ENCODE measurements at places on chromosomes 7 and 10.

DNA sequence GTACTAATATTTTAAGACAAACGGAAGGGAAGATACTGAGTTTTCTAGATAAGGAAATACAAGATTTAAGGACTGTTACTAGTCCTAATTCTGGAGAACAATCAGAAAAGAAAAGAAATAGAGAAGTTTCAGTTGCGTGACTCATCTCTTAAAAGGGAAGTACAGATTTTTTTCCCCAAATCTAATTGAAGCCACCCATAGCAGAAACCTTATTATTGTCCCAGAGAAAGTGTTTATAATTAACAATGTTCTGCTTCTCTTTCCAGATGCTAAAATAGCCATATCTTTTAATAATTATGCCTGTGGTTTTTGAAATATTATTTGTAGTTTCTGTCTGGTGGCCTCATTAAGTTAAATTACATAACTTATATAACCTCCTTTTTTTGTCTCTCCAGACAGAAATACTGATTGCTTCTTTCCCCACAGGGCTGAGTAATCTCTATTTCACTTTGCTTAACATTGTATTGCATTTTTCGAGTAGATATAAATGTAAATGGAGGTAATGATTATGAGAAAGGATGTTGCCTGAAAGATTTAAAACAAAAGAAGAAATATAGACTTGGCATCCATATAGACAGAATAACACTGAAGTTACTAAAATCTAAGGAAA is 240.7 kb upstream of the MBL2 start:
- DNase-seq: no peak

DNA sequence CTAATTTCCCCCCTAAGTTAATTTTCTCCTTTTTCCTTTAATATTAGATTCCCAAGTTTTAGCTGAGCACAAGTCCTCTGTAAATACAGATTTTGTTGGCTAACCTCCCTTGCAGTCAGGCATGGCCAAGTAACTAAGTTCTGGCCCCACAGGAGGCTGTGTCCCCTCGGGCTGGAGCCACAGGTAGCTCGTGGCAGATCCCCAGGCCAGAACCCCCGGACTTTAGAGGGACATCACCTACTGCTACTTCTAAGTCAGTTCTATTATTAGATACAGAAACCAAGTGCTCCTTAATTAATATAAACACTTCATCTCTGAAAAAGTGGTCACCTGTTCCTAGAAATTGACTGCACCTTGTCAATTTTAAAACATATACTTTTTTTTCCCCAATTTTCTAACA is 46.1 kb upstream of the NCAPG2 start:
- DNase-seq: no peak

DNA sequence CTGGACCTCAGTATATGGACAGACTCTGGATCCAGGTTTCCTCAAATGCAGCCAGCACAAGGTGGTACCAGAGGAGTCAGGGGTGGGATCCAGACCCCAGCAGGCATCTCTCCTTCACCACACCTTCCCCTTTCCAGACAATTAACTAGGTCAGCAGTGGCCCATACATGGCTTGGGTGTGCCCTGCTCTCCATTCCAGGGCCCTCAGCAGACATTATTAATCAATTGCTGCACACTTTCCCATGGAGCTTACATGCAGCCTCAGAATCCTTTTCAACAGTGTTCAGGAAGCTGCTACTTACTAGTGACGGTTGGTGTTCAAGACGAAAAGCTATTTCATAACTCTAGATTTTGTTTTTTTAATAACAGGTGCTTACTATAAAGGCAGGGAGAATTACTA is 6.0 kb downstream of the COL13A1 start:
- no peak for DNase-seq

GRCh38 chr7:11413901-11414300 is 418.1 kb downstream of the THSD7A start:
- no peak for DNase-seq

DNA sequence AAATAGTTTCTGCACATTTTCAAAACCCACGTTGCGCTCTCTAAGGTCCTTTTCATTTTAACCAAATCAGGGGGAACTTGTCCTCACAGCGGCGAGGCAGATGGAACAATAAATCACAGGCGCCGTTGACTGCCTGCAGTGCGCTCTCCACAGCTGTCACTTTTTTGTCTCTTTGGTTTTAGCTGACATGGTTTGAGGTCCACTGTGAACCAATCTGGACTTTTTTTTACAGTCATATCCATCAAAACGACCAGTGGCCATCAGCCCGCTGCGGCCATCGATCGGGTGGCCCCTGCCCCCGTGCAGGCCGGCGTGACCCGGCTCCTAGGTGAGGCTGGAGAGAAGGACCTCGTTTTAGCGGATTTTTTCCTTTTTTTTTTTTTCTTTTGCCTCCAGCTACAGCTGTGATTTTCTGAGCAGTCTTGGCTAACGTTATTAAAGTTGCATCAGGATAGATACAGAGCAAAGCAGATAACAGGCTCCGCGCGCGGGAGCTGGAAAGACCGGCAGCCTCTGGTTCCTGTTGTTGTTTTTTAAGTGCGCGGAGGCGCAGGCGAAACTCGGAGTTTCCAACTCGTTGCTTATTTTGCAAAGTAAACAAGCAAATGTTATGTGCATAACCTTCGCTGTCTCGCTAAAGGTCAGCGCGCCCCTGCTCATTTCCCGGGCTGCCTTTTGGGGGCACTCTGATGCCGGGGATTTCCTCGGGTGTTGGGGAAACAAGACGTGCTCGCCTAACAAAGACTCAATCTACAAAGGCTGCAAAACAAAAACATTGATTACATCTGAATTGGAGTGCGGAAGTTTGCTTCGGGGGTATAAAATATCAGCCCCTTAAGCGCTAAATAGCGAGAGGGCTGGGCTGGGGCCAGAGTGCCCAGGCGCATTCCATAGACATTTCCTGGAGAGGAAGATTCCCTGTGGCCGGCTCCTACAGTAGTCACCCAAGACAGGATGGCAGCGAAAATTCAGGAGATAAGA is 414.8 kb upstream of the MKI67 start:
- no peak for DNase-seq

GRCh38 chr10:131944412-131944811 is 37.3 kb downstream of the BNIP3 start:
- DNase-seq: no peak

- no peak for DNase-seq
Observed at GRCh38 chr7:133919810-133920209, 207.3 kb upstream of the LRGUK start.

GRCh38 chr7:66696774-66697191 is 43.8 kb upstream of the RABGEF1 start:
- DNase-seq: no peak

DNA sequence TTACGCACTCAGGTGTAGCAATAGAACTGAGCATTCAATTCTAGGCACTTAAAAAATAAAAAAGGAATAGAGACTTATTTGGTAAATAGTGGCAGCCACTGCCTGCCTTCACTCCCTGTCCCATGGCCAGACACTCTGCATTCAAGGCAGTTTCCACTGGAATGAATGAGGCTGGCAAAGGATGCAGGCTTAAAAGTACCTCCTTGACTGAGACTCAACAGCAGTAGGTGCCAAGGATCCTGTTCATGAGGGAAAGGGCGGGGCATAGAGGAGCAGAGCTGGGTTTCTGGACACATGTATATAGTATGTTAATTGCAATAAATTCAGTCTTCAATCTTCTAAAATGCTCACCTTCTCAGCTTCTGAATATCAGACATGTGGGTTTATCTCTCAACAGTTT is 242.6 kb downstream of the PHF14 start:
- no peak for DNase-seq

DNA sequence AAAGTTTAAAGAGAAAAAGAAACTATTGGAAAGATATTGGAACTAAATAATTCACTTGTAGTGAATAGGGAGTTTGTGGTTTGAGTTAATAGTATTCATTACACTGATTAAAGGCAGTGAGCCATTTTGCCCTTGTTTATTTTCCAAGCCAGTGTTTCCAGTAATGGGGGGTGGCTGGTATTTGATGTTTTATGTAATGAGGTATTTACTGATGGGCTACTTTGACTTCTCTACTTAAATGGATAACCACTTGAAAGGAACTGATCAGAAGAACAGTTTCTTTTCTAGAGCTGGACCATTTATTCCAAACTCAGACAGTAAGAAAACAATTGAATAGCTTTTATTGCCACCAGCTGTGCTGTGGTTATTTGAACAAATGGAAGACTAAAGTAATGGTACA is 227.0 kb upstream of the HDAC9 start:
- no peak for DNase-seq

DNA sequence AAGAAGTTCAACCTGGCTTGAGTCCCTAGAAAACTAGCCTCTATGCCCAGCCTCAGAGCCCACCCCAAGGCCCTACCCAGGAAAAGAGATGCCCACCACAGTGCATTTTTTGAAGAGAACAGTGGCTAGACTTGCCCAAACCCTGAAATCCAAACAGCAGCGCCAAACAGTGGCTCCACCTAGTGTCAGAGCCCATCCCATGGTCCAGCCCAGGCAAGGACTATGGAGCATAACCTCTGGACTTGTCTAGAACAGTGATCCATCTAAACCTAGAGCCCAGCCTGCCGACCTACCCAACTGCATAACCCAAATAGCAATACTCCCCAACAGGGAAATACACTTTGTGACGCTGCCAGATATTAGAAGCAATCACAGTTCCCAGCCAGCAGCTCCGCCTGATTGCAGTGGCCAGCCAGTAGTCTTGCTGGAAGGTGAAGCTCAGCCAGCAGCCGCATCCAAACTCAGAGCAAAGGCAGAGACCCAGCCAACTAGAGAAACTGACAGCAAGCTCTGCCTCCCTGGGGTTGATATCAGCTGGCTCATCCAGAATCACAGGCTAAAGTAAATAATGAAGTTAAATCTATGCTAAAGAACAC is 44.5 kb downstream of the HBP1 start:
- DNase-seq: no peak

GRCh38 chr7:123208793-123209192 is 9.0 kb upstream of the SLC13A1 start:
- no peak for DNase-seq

GRCh38 chr7:121429798-121430197 is 33.7 kb upstream of the FAM3C start:
- no peak for DNase-seq

DNA sequence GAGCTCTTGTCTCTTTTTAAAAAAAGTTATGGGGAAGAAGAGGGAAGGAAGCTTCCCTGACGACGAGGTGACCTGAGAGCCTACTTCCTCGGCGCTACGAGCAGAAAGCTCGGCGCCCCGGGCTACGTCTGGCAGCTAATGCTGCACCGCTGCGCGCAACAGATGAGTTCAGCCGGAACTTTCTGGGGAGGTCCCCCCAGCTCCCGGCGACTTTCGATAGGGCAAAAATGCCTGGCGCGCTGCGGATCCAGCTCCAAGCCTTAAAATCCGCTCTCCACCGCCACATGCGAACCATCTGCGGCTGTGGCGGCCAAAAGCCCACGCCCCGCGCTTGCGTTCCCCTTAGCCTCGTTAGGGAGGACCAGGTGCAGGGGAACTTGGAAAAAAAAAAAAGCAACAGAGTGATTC is 621 bp downstream of the P4HA1 start:
- peak; percentile 8 for DNase-seq

- DNase-seq: no peak
Observed at GRCh38 chr7:71285571-71286145, 153.7 kb downstream of the GALNT17 start.

GRCh38 chr10:123538401-123539320 is 127.5 kb upstream of the GPR26 start:
- no peak for DNase-seq

- no peak for DNase-seq
Observed at GRCh38 chr7:49791088-49791741, 17.8 kb downstream of the VWC2 start.

DNA sequence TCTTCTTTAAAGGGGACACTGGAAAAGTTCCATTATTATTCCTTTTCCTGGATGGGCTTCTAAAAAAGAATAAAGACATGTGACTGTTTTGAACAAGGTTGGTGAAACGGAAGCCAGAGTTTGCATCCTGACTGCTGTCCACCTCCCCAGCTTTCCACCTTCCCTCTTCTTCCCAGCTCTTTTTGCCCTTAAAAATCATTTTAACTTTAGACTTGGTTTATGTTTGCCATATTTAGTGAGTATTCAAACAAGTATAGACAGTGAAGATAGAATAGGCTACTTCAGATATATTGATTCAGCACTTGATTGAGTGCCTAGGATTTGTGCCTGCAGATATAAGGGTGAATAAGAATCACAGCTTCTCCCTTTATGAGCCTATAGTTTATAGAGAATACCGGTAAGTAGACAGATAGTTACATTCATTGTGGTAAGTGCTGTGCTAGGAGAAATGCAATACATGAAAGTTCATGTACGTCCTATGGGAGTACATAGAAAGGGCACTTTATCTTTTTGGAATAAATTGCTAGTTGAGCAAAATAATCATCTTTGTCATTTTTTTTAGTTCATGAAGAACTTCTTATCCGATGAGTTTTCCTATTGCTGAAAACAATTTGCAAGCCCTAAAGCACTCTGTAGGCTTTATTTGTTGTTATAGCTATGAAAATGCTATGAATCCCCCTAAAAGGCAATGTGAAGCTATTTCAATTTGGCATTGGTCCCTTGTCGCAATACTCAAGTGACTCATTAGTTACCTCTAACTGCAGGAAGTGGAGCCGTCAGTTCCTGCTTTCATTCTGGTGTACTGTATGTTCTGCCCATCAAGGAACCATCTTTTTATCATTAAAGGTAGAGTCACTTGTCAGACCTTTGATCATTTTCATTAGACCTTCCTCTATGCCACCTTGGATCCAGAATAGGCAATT is 57.2 kb upstream of the STRIP2 start:
- no peak for DNase-seq

GRCh38 chr7:55156919-55157763 is 138.3 kb downstream of the EGFR start:
- no peak for DNase-seq

Data from esophagus squamous epithelium (tissue), 5 donors.